ENCODE measurements at places on chromosomes 3 and 15.

GRCh38 chr15:52234596-52235541 lies 43.7 kb upstream of the GNB5 start:
- no peak for DNase-seq

GRCh38 chr3:124272605-124273151 lies 280.8 kb upstream of the ROPN1 start:
- no peak for DNase-seq

DNA sequence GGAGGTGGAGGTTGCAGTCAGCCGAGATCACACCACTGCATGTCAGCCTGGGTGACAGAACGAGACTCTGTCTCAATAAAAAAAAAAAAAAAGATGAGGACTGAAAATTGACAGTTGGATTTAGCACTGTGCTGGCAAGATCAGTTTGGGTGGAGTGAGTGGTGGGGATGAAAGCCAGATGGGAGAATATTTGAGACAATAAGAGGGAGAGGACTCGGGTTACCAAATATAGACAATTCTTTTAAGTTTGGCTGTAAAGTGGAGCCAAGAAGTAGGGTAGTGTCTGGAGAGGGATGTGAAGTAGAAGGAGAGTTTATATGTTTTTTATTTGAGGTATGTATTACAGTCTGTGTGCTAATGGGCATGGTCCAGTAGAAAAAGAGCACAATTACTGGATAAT lies 20.4 kb downstream of the TMOD3 start:
- no peak for DNase-seq

- no peak for DNase-seq
Measured at GRCh38 chr15:53791581-53791980, 32.1 kb upstream of the WDR72 start.

GRCh38 chr3:46659285-46659684 lies 34.2 kb downstream of the ALS2CL start:
- DNase-seq: no peak

DNA sequence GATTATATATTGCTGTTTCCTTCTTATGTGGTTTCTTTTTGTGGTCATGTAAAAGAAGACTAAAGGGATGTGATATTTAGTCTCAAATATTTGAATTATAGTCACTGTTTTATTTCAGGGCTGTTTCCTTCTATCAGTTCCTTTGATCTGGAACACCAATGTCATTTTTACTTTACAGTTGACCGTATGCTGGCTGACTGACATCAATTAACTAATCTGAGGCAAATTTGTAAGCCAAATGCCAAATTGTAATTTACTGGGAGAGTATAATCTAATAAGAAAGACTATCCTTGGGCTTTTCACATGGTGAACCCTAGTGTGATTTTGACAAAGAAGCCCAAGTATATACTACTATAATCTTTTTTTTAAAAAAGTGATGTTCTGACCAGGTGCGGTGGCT lies 87.6 kb downstream of the TMEM108 start:
- DNase-seq: no peak

- DNase-seq: no peak
Measured at GRCh38 chr3:112460519-112461195, 38.6 kb downstream of the BTLA start.

DNA sequence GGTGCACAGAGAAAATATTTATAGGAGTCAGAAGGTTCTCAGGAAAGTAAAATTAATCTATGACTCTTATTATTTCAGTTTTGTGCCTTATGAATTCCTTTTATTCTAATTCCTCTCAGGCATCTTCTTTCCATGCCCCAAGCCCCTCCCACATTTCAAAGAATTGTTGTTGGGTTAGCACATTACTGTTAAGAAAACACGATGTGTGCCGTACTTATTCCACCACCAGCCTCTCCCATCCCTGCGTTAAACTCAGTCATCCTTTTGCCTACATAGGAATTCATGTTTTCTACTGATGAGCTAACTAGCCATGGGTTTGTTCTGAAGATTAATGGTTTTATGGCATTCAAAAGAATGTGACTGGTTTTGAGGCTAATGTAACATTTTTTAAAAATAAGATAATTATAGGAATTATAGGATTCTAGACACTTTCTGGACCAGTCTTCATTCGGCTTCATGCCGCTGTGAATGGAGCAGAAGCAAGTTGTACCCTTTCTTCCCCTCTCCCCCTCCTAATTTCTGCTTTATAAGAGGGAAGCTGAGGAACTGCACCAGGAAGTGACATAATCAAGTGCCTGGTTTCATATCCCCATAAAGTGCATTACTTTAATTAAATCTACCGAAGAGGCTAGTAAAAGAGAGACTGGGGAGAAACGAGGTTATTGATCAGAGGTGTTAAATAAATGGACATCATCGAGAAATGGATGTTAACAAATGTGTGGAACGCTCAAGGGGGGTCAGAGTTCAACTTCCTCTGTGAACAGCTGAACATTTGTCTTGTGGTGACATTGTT lies 12.3 kb upstream of the MB21D2 start:
- DNase-seq: peak; percentile 67

DNA sequence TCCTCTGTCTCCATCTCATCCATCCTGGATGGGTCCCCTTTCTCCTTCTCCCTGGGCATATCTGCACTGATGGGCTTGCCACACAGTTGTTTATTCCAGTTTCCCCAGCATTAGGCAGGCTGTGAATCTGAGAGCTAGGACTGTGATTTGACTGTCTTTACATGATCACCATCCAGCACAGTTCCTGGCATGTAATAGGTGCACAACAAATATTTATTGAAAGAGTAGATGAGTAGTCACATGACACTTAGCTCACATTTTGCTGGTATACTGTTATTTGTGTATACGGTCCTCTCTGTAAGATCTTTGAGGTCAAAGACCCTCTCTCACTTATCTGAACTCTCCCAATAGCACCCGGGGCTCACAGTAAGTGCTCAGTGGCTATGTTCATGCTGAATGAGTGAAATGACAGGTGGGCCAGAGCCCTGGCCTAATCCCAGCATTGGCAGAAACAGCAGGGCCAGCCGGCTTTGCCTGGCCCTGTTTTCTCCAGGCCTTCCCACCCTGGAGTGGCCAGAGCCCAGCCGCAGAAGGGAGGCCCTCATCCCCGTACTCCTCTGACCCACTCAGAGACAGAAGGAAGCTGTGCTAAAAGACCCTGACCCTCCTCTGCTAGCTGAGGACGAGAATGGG lies 16.2 kb upstream of the BAHD1 start:
- no peak for DNase-seq

GRCh38 chr15:80095969-80096368 lies 36.5 kb downstream of the ZFAND6 start:
- no peak for DNase-seq

- no peak for DNase-seq
Measured at GRCh38 chr3:128315313-128315712, 151.4 kb downstream of the DNAJB8 start.

GRCh38 chr3:107236655-107237337 lies 140.4 kb upstream of the CCDC54 start:
- no peak for DNase-seq

- peak; percentile 21 for DNase-seq
Measured at GRCh38 chr15:74240002-74240568, 4.0 kb downstream of the CCDC33 start.

DNA sequence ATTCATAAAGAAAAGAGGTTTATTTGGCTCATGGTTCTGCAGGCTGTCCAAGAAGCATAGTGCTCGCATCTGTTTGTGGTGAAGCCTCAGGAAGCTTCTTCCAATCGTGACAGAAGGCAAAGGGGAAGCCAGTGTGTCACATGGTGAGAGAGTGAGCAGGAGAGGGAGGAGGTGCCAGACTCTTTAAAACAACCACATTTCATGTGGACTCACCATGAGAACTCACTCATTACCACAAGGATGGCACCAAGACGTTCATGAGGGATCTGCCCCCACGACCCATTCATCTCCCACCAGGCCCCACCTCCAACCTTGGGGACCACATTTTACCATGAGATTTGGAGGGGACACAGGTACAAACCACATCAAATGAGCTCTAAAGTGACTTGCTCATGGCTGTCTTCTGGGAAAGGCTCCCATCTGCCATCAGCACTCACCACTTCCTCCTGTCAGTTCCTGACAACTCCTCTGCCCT lies 327.3 kb upstream of the TLE3 start:
- DNase-seq: no peak

DNA sequence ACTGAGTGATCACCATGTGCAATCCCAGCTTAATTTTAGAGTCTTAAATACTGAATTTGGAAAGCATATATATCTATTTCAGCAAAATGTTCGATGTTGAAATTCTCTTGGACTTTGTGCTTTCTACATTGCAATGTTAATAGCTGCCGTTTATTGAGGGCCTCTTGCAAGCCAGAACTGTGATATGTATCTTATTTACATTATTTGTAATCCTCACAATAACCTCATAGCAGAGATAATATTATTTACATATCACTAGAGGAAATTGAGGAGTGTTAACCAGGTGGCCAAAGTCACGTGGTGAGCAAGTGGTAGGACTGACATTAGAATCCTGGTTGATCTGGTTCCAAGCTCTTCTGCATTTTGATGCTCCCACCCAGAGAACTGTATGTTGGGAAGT lies 254.1 kb downstream of the SLC9A9 start:
- DNase-seq: no peak

DNA sequence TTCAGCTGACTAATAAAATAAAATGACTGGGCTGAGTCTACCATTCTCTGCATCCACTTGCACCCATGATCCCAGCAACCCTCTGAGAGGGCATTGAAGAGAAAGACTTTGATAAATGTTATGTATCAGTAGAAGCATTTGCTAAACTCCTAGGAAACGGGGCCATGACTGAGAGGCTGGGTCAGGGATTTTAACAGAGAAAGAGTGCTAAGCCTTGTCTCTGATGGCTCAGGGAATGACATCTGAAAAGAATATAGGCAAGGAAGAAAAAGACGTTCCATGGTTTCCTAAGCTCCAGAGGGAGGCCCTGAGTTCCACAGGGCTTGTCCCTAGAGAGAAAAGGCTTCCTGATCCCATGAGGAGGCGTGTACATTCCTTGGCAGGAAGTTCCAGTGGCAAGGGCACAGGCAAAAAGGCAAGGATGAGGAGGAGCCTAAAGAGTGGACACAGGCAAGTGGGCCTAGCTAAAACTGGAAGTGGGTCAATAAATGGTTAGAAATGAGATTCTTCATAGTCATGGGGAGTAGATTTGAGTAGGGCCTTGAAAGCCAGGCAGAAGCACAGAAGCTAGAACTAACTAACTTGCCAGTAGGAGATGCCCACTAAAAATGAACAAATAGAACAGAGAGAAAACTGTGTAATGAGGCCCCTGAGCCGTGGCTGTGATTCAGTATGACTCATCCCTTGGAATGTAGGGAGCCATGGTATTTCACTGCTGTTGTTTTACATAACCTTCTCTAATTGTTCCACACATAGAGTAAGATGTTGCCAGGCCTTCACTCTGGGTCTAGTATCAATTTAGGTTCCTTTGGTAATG lies 44.9 kb upstream of the MANF start:
- peak; percentile 87 for DNase-seq

GRCh38 chr15:35690698-35691116 lies 144.7 kb upstream of the DPH6 start:
- DNase-seq: no peak

GRCh38 chr3:121998611-121999473 lies 23.2 kb downstream of the ILDR1 start:
- DNase-seq: no peak

DNA sequence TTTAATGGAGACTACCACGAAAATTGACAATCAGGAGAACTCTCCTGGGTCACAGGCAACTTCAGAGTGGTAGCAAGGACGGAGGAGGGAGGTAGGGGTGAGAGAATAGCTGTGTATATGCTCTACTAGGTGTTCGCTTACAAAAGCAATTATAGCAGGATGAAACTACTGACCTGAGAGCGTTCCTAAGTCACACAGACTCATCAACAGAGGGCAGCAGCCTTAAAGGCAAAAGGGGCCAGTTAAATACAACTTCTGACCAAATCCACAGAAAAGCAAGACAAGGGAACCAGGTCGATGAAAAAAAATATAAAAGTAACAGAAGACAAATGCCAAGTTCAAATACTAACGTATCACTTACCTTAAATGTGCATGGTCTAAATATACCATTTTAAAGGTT lies 894.6 kb downstream of the PLOD2 start:
- DNase-seq: no peak

DNA sequence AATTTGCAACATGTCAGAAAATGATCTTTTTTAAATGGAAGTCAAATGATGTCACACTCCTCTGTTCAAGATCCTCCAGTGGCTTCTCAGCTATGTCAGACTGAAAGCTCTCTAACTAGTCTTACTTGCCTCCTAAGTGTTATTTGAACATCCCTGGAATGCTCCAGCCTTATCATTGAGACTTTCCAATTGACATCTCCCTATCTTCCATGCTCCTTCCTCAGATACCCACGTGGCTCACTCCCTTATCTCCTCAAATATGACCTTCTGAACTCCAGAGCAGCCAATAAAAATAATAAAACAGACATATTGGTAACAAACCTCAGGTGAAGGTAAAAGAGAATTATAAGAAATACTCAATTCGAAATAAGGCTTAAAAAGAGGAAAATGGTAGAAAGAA lies 25.5 kb upstream of the AADAC start:
- DNase-seq: no peak

DNA sequence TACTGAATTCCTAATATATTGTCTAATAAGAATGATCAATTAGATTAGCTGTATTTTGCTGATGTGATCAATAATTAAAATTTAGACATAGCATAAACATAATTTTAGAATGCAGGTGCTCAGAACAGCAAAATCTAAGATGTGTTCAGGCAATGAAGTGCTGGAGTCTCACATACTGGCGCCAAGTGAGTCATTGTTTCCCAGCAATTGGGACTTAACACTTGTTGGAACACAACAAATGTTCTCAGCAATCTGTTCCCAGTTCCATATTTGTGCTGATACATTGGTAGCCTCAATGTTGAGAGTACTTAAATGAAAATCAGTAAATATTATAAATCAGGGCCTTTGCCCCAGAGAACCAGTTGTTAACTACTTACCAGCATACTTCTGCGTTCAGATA lies 619.0 kb downstream of the ROBO1 start:
- DNase-seq: no peak

- no peak for DNase-seq
Measured at GRCh38 chr15:38242055-38242454, 10.6 kb upstream of the SPRED1 start.

DNA sequence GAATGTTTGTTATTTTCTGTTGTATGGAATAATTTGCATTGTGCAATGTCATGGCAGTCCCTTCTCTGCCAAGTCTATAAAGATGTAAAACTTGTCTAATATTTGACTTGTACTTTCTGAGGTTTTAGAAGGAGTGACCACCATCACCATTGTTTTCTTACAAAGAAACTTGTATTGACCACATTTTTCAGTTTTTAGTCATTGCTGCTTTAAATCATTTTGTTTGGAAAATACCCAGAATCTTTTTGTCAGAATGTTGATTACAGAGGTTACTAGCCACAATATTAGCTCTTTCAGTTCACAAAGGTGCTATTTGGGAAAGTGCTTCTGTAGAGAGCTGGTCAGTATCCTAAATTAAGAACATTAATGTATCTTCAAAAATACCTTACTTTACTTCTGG lies 532.4 kb upstream of the GBE1 start:
- no peak for DNase-seq

GRCh38 chr15:50773389-50773788 lies 7.9 kb upstream of the SPPL2A start:
- no peak for DNase-seq

GRCh38 chr3:179186426-179186825 lies 38.3 kb downstream of the PIK3CA start:
- DNase-seq: no peak

All from fibroblast of skin of left quadriceps (primary cell).